ENCODE measurements at places on chromosomes 16 and 17.
A peak's percentile ranks its signal among the peaks of the same experiment; 100 is the strongest.

GRCh38 chr16:73599351-73599750 is 551.4 kb upstream of the ZFHX3 start:
- DNase-seq, result no peak

GRCh38 chr17:1372618-1373017 is 27.4 kb downstream of the YWHAE start:
- no peak for DNase-seq

DNA sequence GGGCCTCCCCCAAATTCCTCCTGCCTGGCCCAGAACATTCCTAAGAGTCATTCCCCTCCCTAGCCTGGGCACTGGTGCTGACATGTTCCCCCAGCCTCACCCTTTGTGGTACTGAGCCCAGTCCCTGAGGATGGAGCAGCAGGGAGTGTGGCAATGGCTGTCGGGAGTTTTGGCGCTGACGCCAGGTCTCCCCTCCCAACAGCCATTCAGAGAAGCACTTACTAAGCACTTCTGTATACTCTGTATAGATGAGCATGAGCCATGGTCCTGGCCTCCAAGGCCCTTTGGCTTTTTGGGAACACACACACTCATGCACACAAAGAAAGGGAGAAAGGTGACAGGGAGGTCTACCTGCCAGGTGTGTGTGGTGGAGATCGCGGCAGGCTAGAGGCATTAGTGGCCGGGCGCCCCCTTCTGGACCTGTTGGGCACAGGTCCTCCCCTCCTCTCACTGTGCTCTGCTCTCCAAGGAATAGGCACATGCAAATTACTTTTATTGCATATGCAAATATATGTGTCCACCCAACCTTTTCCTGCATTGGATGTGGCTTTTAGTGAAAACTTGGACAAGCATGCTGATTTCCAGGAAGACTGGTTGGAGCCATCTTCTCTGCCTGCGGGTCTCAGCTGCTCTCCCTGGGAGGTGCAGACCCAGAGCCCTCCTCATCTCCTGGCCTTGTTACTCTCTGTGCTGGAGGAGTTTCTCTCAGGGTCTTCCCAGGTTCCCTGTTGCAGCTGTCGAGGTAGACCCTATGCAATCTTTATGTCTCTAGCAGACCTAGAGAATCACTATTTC is 17.4 kb upstream of the C17orf107 start:
- peak; percentile 57 for DNase-seq

DNA sequence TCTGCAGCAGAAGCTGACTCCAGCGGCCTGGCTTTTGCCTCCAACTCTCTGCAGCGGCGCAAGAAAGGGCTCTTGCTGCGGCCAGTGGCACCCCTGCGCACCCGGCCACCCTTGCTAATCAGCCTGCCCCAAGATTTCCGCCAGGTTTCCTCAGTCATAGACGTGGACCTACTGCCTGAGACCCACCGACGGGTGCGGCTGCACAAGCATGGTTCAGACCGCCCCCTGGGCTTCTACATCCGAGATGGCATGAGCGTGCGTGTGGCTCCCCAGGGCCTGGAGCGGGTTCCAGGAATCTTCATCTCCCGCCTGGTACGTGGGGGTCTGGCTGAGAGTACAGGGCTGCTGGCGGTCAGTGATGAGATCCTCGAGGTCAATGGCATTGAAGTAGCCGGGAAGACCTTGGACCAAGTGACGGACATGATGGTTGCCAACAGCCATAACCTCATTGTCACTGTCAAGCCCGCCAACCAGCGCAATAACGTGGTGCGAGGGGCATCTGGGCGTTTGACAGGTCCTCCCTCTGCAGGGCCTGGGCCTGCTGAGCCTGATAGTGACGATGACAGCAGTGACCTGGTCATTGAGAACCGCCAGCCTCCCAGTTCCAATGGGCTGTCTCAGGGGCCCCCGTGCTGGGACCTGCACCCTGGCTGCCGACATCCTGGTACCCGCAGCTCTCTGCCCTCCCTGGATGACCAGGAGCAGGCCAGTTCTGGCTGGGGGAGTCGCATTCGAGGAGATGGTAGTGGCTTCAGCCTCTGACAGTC is 1.3 kb downstream of the PARD6A start:
- no peak for DNase-seq

DNA sequence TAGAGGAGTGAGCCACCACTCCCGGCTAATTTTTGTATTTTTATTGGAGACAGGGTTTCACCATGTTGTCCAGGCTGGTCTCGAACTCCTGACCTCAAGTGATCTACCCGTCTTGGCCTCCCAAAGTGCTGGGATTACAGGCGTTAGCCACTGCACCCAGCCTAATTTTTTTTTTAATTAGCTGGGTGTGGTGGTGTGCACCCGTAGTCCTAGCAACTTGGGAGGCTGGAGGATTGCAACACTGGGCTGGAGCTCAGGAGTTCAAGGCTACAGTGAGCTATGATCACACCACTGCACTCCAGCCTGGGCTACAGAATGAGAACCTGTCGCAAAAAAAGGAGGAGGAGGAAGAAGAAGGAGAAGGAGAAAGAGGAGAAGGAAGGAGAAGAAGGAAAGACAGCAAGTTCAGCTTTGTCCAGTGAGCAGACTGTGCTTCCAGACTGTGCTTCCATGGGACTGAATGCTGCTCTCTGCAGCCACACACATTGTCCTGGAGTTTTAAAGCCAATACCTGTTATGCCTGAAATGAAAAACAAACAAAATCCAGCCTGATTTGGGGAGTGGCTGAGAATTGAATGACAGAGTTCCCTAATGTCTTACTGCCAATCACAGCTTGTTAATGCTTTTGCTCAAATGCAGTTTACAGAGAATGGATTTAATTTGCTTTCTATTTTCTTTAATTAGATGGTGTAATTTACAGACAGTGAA is 2.8 kb upstream of the TNFRSF13B start:
- no peak for DNase-seq

- DNase-seq, result no peak
Observed at GRCh38 chr17:75476752-75477489, 20.5 kb downstream of the TMEM94 start.

DNA sequence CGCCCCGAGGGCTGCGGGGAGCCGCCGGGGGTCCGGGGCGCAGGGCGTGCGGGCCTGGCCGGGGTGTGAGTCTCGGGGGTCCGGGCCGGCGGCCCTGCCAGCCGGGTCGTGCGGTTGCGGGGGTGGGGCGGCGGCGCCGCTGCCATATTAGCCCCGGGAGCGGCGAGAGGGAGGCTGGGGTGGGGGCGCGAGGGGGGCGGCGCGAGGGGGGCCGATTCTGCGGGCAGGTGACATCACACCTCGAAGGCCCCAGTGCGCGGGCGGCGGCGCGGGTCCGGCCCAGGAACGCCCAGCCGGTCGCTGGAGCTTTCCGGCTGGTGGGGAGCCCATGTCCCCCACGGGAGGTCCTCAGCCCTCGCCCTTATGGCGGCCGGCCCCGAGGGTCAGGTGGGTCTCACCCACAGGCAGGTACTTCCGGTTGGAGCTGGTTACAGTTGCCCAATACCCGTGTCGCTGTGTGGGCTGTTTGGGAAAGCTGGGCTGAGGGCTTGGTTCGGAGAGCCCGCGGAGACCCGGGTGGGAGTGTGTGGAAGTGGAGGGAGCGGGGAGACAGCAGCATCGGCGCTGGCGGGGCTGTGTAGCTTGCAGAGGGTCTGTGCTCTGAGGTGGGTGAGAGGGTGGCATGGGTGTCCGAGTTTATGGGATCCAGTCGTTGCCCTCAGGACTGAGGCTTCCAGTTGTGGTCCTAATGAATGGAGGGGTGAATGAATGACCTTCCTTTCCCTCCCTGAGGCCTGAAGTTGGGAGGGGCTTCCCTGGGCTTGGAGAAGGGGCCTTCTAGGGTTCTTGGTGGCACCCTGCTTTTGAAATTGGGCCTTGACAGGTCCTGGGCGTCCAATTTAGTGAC is 804 bp downstream of the ATP6V0C start:
- DNase-seq, result no peak

GRCh38 chr16:75118943-75119539 is 2.5 kb upstream of the LDHD start:
- DNase-seq, result no peak

DNA sequence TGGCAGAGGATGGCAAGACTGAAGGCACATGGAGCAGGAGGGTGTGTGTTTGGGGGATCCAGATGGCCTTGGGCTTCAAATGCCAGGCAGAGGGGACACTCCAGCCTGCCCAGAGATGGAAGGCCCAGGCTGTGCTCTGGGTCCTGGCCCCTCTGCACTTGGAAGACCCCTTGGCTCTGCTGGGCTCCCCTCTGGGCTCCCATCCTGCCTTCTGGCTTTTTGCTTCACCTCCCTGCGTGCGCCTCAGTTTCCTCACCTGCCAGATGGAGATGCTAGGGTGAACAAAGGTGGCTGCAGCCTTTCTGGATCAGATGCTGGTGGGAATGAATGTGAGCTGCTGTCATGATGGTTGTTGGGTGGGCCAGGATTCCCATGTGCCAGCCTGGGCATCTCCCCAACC is 3.0 kb downstream of the SNN start:
- no peak for DNase-seq

- no peak for DNase-seq
Observed at GRCh38 chr17:82399041-82399441, 19.1 kb upstream of the HEXD start.

DNA sequence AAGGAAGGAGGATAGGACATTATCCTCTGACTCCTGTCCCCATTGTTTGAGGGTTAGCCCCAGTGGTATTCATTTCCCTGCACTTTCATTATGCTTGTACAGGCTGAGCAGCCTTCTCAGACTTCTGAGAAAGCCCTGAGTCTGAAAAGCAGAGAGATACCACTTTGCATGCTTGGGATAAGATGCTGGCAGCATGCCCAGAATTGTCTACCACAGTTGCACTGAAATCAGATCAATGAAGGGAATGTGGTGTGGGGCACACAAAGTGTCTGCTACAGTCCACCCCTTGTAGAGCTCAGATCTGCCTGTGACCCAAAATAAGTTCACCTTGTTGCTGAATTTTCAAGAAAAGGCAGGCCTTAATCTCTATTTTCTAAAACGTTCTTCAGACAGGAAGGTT is 160.6 kb downstream of the CCT6B start:
- DNase-seq, result no peak

DNA sequence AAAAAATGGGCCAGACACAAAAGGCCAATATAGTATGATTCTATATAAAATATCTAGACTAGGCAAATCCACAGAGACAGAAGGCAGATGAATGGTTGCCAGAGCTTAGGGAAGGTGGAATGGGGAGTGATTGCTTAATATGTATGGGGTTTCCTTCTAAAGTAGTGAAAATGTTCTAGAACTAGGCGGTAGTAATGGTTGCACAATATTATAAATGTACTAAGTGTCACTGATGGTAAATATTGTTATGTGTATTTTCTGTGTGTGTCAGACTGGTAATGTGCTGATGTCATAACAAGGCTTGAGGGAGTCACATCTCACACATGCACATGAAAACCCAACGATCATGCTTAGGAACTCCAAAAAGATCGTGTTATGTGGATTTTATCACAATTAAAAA is 106.9 kb upstream of the SIAH1 start:
- DNase-seq, result no peak

DNA sequence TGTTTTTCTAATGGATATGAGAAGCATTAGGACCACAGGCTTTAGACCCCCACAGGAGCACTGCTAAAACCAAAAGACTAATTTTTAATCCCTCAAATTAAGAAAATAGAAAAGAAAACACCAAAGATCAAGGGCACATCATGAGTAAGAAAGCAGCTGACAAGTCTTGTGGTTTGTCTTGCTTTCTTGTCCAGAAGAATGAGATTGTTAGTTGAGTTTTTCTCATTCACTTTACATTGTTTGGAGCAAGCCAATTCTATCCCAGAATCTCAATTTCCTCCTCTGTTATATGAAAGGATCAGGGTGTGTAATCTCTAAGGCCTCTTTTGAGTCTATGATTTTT is 899.0 kb downstream of the KCNJ2 start:
- no peak for DNase-seq

DNA sequence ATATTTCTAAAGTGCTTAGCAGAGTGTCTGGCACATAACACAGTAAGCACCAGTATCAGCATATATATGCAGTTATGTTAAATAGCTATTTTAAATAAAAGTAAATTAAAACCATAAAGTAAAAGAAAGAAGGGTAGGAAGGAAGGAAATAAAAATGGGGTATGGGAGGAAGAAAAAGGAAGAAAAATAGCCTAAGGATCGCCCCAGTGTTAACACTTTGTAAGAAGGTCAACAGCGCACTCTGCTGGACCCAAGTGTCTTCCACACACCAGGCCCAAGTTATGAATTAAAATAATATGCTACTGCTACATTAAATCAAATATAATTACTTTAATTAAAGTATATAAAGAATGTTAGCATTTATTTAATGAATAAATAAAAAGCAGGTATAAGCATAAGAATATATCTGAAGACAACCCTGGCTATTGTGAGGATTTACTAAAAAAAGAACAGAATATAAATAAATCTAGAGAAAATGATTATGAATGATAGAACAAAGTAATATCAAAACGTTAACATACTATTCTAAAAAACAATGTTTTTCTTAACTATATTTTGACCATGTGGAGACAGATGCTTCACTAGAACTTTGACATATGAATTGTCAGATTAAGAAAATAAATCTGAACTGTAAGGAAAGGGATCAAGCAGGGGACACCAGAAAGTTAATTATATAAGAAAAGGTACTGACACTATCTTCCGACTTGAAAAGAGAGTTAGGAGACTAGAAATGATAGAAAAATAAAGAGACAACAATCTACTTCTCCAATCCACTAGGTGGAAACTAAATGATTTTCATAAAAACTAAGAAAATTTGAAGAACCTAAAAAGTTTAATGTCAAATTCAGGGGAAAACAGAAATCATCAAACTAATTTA is 25.9 kb downstream of the BRIP1 start:
- DNase-seq, result peak; percentile 15

- DNase-seq, result peak; percentile 55
Observed at GRCh38 chr17:75130632-75131277, 787 bp downstream of the NT5C start.

DNA sequence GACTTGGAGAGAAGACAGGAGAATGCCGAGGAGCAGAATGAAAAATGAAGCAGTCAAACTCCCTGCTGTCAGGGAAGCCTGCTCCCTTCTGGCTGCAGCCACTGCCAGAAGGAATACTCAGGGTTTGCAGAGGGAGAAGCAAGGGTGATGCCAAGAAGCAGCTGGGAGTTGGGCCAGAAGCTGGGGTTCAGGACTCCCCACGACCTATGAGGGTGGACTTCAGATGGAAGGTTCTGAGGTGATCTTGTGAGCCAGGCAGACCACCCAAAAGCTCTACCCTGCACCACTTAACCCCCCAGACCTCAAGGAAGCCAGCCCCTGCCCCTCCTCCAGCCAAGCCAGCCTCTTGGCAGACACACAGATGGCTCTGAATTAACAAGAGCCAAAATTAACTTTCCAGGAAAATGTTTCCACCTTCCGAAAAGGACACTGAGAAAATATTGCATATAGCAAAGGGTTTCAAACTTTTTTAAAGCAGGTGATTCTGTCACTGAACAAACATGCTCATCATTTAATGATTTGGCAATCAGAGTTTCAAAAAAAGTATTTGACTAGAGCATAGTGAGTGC is 126.0 kb upstream of the ERCC4 start:
- no peak for DNase-seq

DNA sequence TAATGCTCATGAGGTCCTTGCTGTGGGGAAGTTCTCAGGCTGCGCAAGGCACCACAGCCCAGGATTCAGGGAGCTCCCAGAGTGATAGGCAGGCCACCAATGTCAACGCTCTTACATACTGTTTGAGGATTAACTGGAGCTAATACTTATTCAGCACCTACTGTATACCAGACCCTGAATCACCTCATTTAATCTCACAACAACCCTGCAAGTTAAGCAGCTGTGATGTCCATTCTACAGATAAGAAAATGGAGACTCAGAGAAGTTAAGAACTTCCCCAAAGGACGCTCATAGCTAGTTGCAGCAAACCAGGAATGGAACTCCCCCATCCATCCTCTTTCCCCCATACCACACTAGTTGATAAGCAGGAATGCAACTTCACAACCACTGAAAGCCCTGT is 25.5 kb upstream of the CCR7 start:
- no peak for DNase-seq
